ENCODE measurements at places on chromosomes 2 and 18. TPM values are rescaled to one million over a fixed set of nuclear protein-coding genes. Genes with fewer than 3 reads are reported as not detected.

MBOAT2 gene
- 3.1 TPM for total RNA-seq

IL18R1 gene
- 0.83 TPM for total RNA-seq

NR4A2 gene
- 0.86 TPM for total RNA-seq

LCT gene
- total RNA-seq = 0.02 TPM

REL gene
- total RNA-seq = 4.7 TPM

ANKRD30BL gene
- not detected for total RNA-seq

MRO gene
- total RNA-seq = 1.5 TPM

CFAP221 gene
- not detected for total RNA-seq

CABYR gene
- not detected for total RNA-seq

CDH19 gene
- 0.32 TPM for total RNA-seq

MPP4 gene
- 0.34 TPM for total RNA-seq

ANKRD36C gene
- total RNA-seq = 5.0 TPM

SLC16A14 gene
- 1.2 TPM for total RNA-seq

RNF152 gene
- total RNA-seq = 4.0 TPM

BCL11A gene
- 0.66 TPM for total RNA-seq

CPO gene
- 0.39 TPM for total RNA-seq

NAT8 gene
- total RNA-seq = not detected

TRIP12 gene
- total RNA-seq = 245 TPM

PFN4 gene
- 0.45 TPM for total RNA-seq

IL1RN gene
- 0.24 TPM for total RNA-seq

FLACC1 gene
- total RNA-seq = 1.7 TPM

FKBP7 gene
- 2.7 TPM for total RNA-seq

EHD3 gene
- 1.8 TPM for total RNA-seq

GBX2 gene
- total RNA-seq = not detected

PDCL3 gene
- 31.2 TPM for total RNA-seq

GREB1L gene
- total RNA-seq = 7.8 TPM

C2orf15 gene
- total RNA-seq = not detected

ANKRD62 gene
- total RNA-seq = not detected

STPG4 gene
- not detected for total RNA-seq

PCARE gene
- total RNA-seq = 1.0 TPM

ANO7 gene
- 1.8 TPM for total RNA-seq

LOXL3 gene
- total RNA-seq = 1.2 TPM

DPY30 gene
- total RNA-seq = 32.9 TPM

HOXD8 gene
- 15.9 TPM for total RNA-seq

KCNE4 gene
- total RNA-seq = 0.74 TPM

HOXD1 gene
- total RNA-seq = not detected

LRATD1 gene
- total RNA-seq = 0.82 TPM

FBLN7 gene
- 0.65 TPM for total RNA-seq

SERPINB13 gene
- not detected for total RNA-seq

MDH1B gene
- total RNA-seq = 1.0 TPM

TMEM150A gene
- total RNA-seq = 20.1 TPM

CRYGC gene
- total RNA-seq = not detected

RAB6C gene
- total RNA-seq = 0.08 TPM

SIX2 gene
- total RNA-seq = 28.2 TPM

SGPP2 gene
- total RNA-seq = 0.29 TPM

TMEM182 gene
- total RNA-seq = 100 TPM

MEP1B gene
- not detected for total RNA-seq

SPATA3 gene
- not detected for total RNA-seq

OSR1 gene
- total RNA-seq = 3.2 TPM

SERPINB3 gene
- total RNA-seq = 0.12 TPM

INO80C gene
- 19.9 TPM for total RNA-seq

ITPRIPL1 gene
- 1.2 TPM for total RNA-seq

HJURP gene
- total RNA-seq = not detected

C2orf81 gene
- total RNA-seq = 0.41 TPM
